Left ventricle myocardium inferior (tissue), 1 donor: ENCODE measurements at places on chromosomes 2 and 18. TPM values are rescaled to one million over a fixed set of nuclear protein-coding genes. Genes with fewer than 3 reads are reported as not detected.
A peak's percentile ranks its signal among the peaks of the same experiment; 100 is the strongest.

The WIPF1 gene
- total RNA-seq = 15.0 TPM

The SCG2 gene
- 0.19 TPM for total RNA-seq

The MGAT5 gene
- 98.7 TPM for total RNA-seq

The LYG2 gene
- not detected for total RNA-seq

The OR6B2 gene
- total RNA-seq = not detected

The MDH1B gene
- total RNA-seq = 0.69 TPM

The ZEB2 gene
- 89.1 TPM for total RNA-seq

The FBLN7 gene
- 0.60 TPM for total RNA-seq

The SERPINB3 gene
- not detected for total RNA-seq

- H3K4me1 ChIP-seq = no peaks in the 10 kb centered on the region
- no peaks in the 10 kb centered on the region for H3K36me3 ChIP-seq
- H3K27me3 ChIP-seq = no peaks in the 10 kb centered on the region
- no peak overlapping the region for H3K4me3 ChIP-seq
- H3K27ac ChIP-seq = no peak overlapping the region
- DNase-seq = no peak
These were observed 68.6 kb downstream of the NYAP2 start for GRCh38 chr2:225468131-225468530.

DNA sequence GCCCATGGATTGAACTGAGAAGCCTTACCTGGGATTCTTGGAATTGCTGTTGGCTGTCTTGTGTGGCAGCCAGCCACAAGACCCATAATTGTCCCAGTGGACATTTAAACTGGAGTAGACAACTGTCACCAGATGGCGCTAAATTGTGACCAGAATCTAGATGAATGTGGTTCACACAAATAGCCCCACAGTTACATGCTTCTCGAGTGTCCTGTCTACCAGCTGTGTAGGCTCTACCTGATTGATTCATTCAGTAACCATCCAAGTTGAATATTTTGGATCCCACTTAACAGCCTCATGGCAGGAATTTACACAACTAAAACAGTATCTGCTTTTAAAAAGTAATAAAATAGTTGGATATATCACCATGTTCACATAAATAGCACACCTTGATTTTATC is 73.2 kb downstream of the MAP4K4 start:
- H3K27me3 ChIP-seq = no peaks in the 10 kb centered on the region
- peak overlapping the region; percentile 41 for H3K27ac ChIP-seq
- no peaks in the 10 kb centered on the region for H3K36me3 ChIP-seq

DNA sequence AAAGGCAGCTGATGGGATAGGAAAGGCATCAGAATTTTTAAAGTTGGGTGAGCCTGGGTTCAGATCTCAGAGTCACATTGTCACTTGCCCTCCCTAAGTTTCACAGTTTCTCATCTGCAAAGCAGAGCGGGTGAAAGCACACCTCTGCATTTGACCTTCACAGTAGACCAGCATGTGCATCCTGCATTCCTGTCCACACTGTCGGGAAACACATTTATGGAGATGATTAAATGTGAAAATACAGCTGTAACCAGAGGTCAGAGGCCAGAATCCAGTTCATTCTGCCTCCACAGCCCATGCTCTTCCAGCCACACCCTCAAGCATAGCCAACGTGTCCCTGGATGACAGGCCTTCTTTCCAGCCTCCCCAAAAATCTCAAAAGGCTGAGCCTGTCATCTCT is 392.0 kb upstream of the MYT1L start:
- H3K27me3 ChIP-seq = peaks cover 16% of the 10 kb centered on the region
- DNase-seq = no peak
- H3K36me3 ChIP-seq = no peaks in the 10 kb centered on the region
- H3K27ac ChIP-seq = no peak overlapping the region

- peak overlapping the region; percentile 81 for H3K27ac ChIP-seq
- no peak overlapping the region for H3K4me3 ChIP-seq
- peaks cover 51% of the 10 kb centered on the region for H3K4me1 ChIP-seq
- no peak for DNase-seq
- H3K36me3 ChIP-seq = no peaks in the 10 kb centered on the region
These were observed 150.3 kb downstream of the PXDN start for GRCh38 chr2:1594123-1594372.

DNA sequence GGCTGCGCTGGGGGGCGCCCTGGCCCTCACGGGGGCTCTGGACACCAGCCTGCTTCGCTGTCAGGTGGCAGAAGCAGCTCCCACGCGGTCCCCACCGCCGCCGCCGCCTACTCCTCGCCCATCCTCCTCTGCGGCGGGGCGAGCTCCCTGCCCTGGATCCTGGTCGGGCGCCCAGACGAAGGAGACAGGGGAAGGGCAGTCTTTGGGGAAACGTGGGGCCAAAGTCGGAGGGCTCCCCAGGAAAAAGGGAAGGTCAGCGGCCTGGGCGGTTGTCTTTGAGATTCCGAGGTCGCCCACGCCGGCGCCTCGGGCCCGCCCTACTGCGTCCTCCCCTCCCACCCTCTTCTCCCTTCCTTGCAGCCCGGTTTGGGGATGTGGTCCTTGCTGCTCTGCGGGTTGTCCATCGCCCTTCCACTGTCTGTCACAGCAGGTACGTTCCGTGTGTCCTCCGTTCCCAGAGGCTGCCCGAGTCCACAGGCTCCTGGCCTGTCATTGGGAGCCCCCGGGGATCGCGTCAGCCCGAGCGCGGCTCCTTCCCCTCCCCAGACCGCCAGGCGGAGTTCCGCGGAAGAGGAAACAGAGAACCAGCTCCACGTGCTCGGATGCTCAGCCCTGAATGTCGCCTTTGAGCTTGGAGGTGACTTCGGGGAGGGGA is 800 bp downstream of the IL1RL2 start:
- no peaks in the 10 kb centered on the region for H3K36me3 ChIP-seq
- H3K27ac ChIP-seq = peak overlapping the region; percentile 63
- DNase-seq = peak; percentile 57
- H3K4me3 ChIP-seq = peak overlapping the region; percentile 68

GRCh38 chr2:172525601-172526000 is 30.3 kb upstream of the PDK1 start:
- H3K27me3 ChIP-seq = no peaks in the 10 kb centered on the region
- H3K4me3 ChIP-seq = no peak overlapping the region
- no peak overlapping the region for H3K27ac ChIP-seq
- DNase-seq = no peak
- no peaks in the 10 kb centered on the region for H3K36me3 ChIP-seq
- H3K4me1 ChIP-seq = no peaks in the 10 kb centered on the region

DNA sequence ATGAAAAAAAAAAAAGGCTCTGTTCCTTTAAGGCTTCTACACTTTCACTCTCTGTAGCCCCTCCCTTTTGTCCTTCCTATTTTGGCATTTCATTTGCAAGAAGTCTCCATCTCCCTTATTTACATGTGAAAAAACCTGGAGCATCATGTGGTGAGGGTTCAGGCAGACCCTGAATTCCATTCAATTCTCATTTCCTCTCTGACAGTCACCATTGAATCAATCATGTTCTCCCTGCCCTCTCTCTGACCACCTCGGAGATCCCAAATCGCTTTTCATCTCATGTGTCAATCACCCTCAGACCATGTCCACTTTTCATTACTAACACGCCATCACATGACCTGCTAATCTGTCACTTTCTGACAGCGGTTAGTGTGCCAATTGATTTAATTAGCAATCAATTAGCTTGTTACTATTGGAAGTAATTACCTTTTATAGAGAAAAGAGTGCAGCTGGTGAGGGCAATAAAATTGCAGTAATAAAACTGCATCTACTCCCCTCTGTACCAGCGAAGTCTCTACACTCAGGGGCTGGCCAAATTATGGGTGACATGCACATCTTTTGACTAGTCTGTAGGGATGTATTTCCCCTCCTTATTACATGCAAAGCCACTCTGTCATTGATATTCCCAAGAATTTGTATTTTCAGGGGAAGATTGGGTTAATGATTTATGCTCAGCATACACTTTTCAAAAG is 317.4 kb downstream of the EN1 start:
- no peaks in the 10 kb centered on the region for H3K36me3 ChIP-seq
- no peaks in the 10 kb centered on the region for H3K4me1 ChIP-seq
- H3K4me3 ChIP-seq = no peak overlapping the region
- no peak for DNase-seq
- H3K27me3 ChIP-seq = peaks cover 9% of the 10 kb centered on the region
- no peak overlapping the region for H3K27ac ChIP-seq

- H3K27ac ChIP-seq = no peak overlapping the region
- no peaks in the 10 kb centered on the region for H3K27me3 ChIP-seq
- DNase-seq = no peak
- H3K36me3 ChIP-seq = no peaks in the 10 kb centered on the region
These were observed 12.8 kb downstream of the NEDD4L start for GRCh38 chr18:58056852-58057251.

DNA sequence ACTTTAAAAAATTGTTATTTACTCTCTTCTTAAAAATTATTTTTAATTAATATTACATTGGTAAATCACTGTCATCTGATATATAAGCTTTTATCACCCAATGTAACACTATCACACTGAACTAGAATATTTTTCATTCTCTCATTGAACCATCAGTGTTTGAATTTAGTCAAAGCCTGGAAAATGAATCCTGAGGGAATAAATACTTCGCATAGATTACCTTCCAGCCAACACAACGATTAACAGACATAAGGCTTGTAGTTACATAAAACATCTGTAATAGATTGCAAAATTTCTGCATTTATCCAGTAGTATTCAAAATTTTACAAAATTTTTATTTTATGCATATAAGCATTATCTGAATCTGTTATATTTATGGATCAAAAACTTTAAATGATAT is 314.9 kb downstream of the ERBB4 start:
- H3K27ac ChIP-seq = no peak overlapping the region
- no peaks in the 10 kb centered on the region for H3K27me3 ChIP-seq
- H3K36me3 ChIP-seq = no peaks in the 10 kb centered on the region
- peaks cover 7% of the 10 kb centered on the region for H3K4me1 ChIP-seq
- DNase-seq = no peak

- H3K4me3 ChIP-seq = no peak overlapping the region
- no peaks in the 10 kb centered on the region for H3K4me1 ChIP-seq
- peaks cover 23% of the 10 kb centered on the region for H3K36me3 ChIP-seq
- no peak for DNase-seq
- H3K27ac ChIP-seq = no peak overlapping the region
- no peaks in the 10 kb centered on the region for H3K27me3 ChIP-seq
These were observed 44.3 kb downstream of the SNRPD1 start for GRCh38 chr18:21656402-21656801.

GRCh38 chr2:28370354-28370753 is 22.3 kb upstream of the FOSL2 start:
- no peak overlapping the region for H3K27ac ChIP-seq
- H3K4me3 ChIP-seq = no peak overlapping the region
- H3K4me1 ChIP-seq = peaks cover 18% of the 10 kb centered on the region
- no peaks in the 10 kb centered on the region for H3K36me3 ChIP-seq
- DNase-seq = no peak

DNA sequence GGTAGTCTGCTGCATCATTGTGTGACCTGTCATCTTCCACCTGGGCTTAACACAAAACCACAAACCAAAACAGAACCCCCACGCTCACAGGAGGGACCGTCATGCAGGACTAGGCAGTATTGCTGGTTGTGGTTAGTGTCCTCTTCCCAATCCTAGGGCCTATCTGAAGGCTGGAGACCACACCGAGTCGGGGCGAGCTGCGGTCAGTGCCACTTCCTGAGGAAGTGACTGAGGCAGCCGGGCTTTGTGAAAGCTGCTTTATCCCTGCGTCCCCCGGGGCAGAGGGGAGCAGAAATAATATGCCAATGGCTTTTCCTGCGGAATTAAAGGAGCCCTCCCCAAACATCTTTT is 22.9 kb downstream of the ZNF532 start:
- peaks cover 57% of the 10 kb centered on the region for H3K4me1 ChIP-seq
- H3K27ac ChIP-seq = peak overlapping the region; percentile 86
- H3K27me3 ChIP-seq = no peaks in the 10 kb centered on the region
- peak overlapping the region; percentile 32 for H3K4me3 ChIP-seq
- DNase-seq = peak; percentile 71

- H3K27ac ChIP-seq = no peak overlapping the region
- no peaks in the 10 kb centered on the region for H3K36me3 ChIP-seq
- no peak overlapping the region for H3K4me3 ChIP-seq
- H3K4me1 ChIP-seq = no peaks in the 10 kb centered on the region
- DNase-seq = no peak
- peaks cover 16% of the 10 kb centered on the region for H3K27me3 ChIP-seq
These were observed 438.2 kb downstream of the SLC4A3 start for GRCh38 chr2:220065581-220065980.

- no peaks in the 10 kb centered on the region for H3K36me3 ChIP-seq
- H3K4me3 ChIP-seq = no peak overlapping the region
- DNase-seq = no peak
- peaks cover 90% of the 10 kb centered on the region for H3K4me1 ChIP-seq
- no peaks in the 10 kb centered on the region for H3K27me3 ChIP-seq
These were observed 52.4 kb downstream of the TNS1 start for GRCh38 chr2:217950401-217950871.

DNA sequence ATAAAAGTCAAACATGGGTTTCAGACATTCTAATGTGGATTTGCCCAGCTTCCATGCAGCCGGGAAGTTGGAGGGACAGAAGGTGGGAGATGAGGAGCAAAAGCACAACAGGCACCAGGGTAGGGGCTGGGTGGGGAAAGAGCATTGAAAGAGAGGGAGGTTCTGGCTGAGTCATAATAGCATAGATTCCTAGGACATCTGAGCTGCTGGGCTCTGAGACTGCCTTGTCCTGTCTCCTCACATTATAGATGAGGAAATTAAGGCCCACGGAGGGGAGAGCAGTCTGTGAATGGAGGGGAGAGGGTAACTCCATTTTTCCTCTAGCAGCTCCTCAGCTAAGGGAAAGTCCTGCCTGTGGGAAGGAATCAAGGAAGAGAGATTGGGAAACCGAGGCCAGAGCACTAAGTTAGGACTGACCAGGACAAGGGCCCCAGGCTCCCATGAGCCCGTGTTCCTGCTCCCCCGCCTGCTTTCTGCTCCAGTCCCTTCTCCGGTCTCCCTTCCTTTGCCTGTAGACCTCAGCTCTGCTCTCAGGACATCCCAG is 26.2 kb downstream of the SH2D6 start:
- H3K27ac ChIP-seq = peak overlapping the region; percentile 75
- H3K4me3 ChIP-seq = no peak overlapping the region
- no peaks in the 10 kb centered on the region for H3K36me3 ChIP-seq
- DNase-seq = no peak
- H3K27me3 ChIP-seq = no peaks in the 10 kb centered on the region

DNA sequence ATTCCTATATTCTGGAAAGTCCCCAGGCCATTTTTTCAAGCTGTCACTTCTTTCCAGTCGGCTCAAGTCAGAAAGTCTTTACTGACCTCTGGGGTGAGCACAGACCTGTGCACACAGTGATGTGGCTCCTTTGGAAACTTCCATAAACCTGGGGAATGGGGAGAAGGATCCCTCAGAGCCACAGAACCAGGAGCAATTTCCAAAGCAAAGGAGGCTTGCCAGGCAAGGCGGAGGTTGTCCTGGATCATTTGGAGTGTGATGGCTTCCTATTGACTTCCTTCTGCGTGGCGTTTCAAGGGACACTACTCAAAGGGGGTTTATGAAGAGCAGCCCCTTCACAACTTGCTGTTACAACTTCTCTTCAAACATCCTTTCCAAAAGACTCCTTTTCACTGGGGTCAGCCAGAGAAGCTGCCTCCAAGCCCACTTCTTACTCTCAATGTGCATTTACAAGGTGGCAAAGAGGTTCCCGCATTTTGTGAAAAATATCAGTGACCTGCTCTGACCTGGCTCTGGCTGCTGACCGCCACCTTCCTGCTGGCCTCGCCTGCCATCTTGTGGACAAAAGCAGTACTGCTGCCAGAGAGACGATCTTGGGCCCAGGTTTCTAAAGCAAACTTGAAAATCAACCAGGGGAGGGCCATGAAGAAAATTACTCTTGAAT is 18.2 kb upstream of the TMEM247 start:
- peaks cover 35% of the 10 kb centered on the region for H3K4me1 ChIP-seq
- DNase-seq = peak; percentile 75
- H3K36me3 ChIP-seq = no peaks in the 10 kb centered on the region
